ENCODE measurements at places on chromosomes 1 and 21. TPM values are rescaled to one million over a fixed set of nuclear protein-coding genes. Genes with fewer than 3 reads are reported as not detected.

The FNBP1L gene
- 94.2 TPM for total RNA-seq

The GLIS1 gene
- total RNA-seq, result 0.21 TPM

DNA sequence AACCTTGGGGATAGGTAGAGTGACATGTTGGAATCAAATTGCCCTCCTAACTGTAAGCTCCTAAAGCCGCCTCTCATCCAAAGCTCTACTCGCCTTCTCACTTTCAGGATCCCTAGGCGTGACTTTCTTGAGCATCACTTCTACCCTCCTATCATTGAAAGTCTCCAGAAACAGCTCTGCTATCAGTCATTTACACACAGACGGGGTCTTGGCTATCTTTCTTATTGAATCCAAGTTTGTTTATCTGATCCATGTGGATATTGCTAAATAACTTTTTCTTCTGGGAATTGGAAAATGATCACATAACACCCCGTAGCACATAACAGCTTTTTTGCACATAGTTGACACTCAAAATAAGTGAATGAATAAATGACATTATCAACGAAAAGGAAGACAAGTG is 216.4 kb upstream of the KIAA0040 start:
- DNase-seq, result no peak

GRCh38 chr1:68287241-68287640 is 54.9 kb upstream of the WLS start:
- DNase-seq, result no peak

The GJA4 gene
- 2.7 TPM for total RNA-seq
